Stimulated activated CD4-positive, alpha-beta T cell treated with anti-CD3 and anti-CD28 coated beads, Interleukin-1b, Interleukin-23, amount 100 ng/mL, for 1 hour (primary cell): ENCODE measurements at places on chromosomes 1 and 21.
A peak's percentile ranks its signal among the peaks of the same experiment; 100 is the strongest.

GRCh38 chr1:12556368-12556930 lies 61.6 kb downstream of the DHRS3 start:
- DNase-seq, result no peak

- no peak for DNase-seq
Observed at GRCh38 chr1:232613752-232614381, 16.1 kb downstream of the SIPA1L2 start.

- no peak for DNase-seq
Observed at GRCh38 chr1:115839679-115840237, 1.2 kb downstream of the NHLH2 start.

DNA sequence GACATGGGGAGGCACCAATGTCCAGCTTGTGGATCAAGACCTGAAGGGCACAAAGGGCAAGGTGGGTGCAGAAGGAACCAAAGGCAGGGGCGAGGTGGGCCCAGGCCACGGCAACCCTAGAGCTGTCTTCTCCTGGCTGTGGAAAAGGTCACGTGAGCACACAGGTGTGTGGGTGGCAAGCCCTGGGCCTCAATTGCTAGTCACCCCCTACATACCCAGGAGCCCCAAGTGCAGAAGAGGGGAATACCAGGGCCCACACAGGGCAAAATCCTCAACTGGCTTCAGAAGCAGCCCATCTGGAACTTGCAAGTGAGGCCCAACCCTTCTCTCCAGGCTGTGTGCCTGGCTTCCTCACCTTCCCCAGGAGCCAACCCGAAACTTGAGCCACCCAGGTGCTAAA lies 25.6 kb downstream of the ZBTB17 start:
- peak; percentile 35 for DNase-seq

GRCh38 chr1:26734501-26735058 lies 38.8 kb downstream of the ARID1A start:
- no peak for DNase-seq
